Activated CD8-positive, alpha-beta T cell treated with anti-CD3 and anti-CD28 coated beads for 36 hours (primary cell): ENCODE measurements at places on chromosomes 7 and 10. TPM values are rescaled to one million over a fixed set of nuclear protein-coding genes. Genes with fewer than 3 reads are reported as not detected.
A peak's percentile ranks its signal among the peaks of the same experiment; 100 is the strongest.

Gene CYP3A7
- not detected for total RNA-seq

Gene HOXA3
- not detected for total RNA-seq

Gene CALML3
- total RNA-seq = not detected

DNA sequence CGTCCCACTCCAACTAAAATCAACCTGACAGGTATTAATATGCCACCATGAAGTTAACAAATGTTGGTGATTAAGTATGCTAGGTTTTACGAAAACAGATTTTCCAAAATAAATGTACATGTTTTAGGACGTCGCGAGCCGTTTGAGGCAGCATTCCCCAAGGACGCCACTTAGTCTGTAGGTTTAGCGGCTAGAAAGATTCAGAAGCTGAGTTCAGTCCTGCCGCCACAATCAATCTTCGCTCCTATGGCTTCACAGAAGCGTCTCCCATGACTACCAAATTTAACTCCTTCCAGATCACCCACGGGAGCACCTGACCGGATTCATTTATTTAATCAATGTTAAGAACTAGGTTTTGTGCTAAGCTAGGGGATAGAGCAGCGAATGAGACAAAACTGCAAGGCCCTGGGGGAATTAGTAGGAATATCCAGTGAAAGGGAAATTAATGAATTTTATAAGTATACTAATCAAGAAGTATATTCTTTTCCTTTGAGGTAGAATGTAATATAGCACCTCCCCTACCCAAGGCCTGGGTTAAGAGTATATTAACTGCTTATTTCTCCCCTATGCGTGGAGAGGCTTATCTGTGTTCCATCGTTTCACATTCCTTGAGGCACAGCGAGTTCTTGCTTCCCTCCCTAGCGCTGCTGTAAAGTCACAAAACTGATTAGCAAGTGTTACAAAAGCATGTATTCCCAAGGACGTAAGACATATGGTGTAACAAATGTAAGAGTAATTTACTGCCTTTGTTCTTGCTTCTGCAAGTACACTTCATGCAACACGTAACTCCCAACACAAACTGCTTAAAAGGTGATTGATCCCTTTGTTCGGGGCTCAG is 994 bp upstream of the CYP51A1 start:
- no peaks in the 10 kb centered on the region for H3K27me3 ChIP-seq
- peaks cover 32% of the 10 kb centered on the region for H3K4me1 ChIP-seq
- peak overlapping the region; percentile 100 for H3K27ac ChIP-seq
- H3K4me3 ChIP-seq = peak overlapping the region; percentile 99

GRCh38 chr10:131822013-131822691 is 78.7 kb upstream of the PPP2R2D start:
- DNase-seq = no peak
- no peaks in the 10 kb centered on the region for H3K36me3 ChIP-seq
- no peaks in the 10 kb centered on the region for H3K27me3 ChIP-seq
- H3K27ac ChIP-seq = no peak overlapping the region

GRCh38 chr10:121615435-121615793 is 17.2 kb upstream of the FGFR2 start:
- H3K27me3 ChIP-seq = no peaks in the 10 kb centered on the region
- H3K4me3 ChIP-seq = no peak overlapping the region
- no peaks in the 10 kb centered on the region for H3K4me1 ChIP-seq
- no peaks in the 10 kb centered on the region for H3K36me3 ChIP-seq
- no peak for DNase-seq

- no peak overlapping the region for H3K4me3 ChIP-seq
- H3K4me1 ChIP-seq = peaks cover 5% of the 10 kb centered on the region
- no peaks in the 10 kb centered on the region for H3K27me3 ChIP-seq
- no peak overlapping the region for H3K27ac ChIP-seq
- DNase-seq = no peak
- no peaks in the 10 kb centered on the region for H3K36me3 ChIP-seq
Observed at GRCh38 chr7:151644554-151644953, 124.9 kb upstream of the RHEB start.

GRCh38 chr10:131391936-131392335 is 80.4 kb upstream of the TCERG1L start:
- H3K36me3 ChIP-seq = no peaks in the 10 kb centered on the region
- no peaks in the 10 kb centered on the region for H3K4me1 ChIP-seq
- H3K27me3 ChIP-seq = no peaks in the 10 kb centered on the region
- H3K27ac ChIP-seq = no peak overlapping the region
- no peak overlapping the region for H3K4me3 ChIP-seq
